Amygdala (tissue), 56 donors: ENCODE measurements at places on chromosomes 6 and 20.

DNA sequence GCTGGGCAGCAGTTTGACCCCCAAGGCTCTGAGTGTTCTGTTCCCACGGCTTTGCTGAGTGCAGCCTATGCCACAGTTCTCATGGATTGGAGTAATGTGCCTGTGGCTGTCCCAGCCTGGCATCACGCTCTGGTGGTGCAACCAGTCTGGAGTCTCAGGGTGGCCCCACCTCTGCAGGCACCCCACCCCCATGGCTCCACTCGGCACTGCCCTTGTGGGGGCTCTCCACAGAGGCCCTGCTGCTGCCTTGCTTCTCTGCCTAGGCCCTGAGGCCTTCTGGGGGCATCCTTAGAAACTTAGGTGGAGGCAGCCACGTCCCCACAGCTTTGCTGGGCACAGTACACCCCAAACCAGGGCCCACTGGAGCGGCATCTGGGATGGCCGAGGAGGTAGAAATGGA lies 25.4 kb upstream of the B4GALT5 start:
- no peak for DNase-seq

DNA sequence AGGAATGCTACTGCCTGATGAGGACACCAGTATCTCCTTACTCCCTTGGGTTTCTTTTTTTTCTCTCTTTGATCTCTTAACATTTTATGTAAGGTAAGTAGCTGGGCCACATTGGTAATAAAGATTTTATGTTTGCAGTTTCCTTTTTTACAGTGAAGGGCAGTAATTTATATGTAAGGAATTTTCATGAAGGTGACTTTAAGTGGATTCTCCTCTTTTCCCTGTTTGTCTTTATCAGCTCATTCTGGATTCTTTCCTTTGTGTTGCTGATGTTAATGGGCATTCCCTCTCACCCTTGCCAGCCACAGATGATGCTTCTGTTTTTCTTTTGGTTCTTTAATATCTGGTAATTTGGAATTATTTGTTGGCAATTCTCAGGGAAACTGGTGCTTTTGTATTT lies 34.7 kb downstream of the AFDN start:
- DNase-seq: no peak

DNA sequence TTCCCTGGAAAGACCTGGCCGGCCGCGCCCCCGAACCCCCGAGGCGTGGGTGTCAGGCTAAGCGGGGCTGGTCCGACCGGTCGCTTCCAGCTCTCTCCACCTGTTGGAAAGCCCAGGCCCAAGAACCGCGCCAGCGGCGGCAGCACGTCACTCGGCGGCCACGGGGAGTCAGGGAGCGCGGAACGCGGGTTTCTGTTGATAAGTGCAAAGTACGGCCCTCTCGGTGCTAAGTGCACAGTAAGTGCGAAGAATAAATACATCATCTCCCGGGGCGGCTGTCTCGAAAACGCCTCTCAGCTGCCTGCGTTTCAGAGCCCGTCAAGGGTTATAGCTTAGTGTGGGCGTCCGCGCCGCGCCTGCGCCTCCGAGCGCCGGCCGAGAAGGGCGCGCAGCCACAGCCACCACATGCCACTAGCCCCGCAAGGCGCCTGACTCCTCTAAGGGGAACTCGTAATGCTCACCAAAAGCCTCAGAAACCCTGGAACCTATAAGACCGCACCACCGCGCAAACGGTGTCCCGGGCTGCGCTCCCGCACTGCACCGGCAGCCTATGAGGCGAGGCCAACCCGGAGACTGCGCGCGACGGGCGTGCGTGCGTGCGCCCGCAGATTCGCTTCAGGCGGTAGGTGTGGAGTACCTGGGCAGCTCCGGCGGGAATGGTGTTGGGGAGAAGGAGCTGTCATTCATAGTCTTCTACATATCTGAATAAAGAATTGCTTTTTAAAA lies 9.2 kb upstream of the TBX18 start:
- DNase-seq: no peak

- DNase-seq: no peak
Measured at GRCh38 chr20:20731000-20731944, 18.8 kb upstream of the RALGAPA2 start.

- DNase-seq: no peak
Measured at GRCh38 chr6:124066946-124067552, 263.4 kb downstream of the NKAIN2 start.

- no peak for DNase-seq
Measured at GRCh38 chr20:47353239-47353691, 3.2 kb downstream of the ZMYND8 start.

GRCh38 chr6:154914288-154914687 lies 80.8 kb upstream of the TIAM2 start:
- DNase-seq: no peak

GRCh38 chr6:24902782-24903181 lies 33.0 kb downstream of the RIPOR2 start:
- DNase-seq: no peak

DNA sequence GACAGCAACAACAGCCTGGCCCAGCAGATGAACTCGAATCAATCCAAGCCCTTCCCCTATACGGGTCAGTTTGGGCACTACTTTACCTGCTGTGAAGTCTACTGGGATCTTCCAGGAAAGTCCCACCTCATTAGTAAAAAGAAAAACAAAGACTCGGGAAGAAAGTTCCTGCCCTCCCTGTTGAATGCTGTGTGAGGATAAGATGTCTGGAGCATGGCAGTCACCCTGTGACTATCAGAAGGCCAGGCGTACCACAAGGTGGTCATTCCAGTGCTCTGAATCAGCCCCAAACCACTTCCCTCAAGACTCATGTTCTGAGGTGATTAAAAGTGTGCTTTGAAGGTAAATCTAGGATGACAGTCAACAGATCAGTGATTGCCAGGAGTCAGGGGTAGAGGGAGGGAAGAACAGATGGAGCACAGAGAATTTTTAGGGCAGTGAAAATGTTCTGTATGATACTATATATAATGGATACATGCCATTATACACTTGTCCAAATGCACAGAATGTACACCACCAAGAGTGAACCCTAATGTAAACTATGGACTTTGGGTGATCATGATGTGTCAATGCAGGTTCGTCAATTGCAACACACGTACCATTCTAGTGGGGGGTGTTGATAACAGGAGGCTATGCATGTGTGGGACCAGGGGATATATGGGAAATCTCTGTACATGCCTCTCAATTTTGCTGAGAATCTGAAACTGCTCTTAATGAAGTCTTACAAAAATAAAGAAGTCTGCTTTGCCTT lies 14.7 kb downstream of the FKBP1A start:
- DNase-seq: no peak

GRCh38 chr20:12597551-12597950 lies 411.2 kb upstream of the SPTLC3 start:
- DNase-seq: no peak

- DNase-seq: no peak
Measured at GRCh38 chr6:116309001-116309400, 29.3 kb upstream of the TSPYL1 start.

DNA sequence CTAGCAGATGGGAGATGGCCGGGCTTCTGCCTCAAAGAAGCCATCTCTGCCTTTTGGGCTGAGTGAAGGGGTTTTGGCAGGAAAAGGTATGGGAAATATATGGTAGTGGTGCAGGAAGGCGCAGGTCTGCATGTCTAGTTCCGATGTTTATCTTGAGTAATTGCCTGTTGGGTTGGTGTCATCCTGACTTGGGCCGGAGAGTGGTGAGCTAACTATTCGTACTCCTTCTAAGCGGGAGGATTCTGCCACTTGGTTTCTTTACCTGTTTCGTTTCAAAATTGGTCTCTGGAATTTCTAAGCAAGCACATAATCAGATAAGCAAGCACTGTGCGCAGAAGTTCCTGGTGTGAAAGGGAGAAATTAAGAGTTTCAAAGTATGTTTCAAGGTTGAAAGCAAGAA lies 229.6 kb downstream of the SAMD5 start:
- DNase-seq: no peak

DNA sequence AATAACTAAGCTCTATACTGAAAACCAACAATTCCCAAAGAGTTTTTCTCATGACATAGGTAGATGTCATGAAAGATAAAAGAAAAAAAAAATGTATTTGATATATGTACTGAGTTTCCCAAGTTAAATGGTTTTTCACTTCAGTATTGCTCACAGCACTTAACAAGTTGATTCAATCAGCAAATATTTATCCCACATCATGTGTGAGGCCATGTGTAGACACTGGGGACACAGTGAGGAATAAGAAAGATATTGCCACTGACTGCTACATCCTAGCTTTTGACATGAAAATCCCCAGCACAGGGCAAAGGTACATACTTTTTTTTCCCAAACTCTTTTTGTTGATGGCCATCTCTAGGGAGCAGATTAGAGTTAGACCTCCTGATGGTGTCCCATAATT lies 25.3 kb downstream of the SPTLC3 start:
- DNase-seq: no peak

GRCh38 chr20:47677635-47678453 lies 107.4 kb downstream of the SULF2 start:
- no peak for DNase-seq

- no peak for DNase-seq
Measured at GRCh38 chr6:43871284-43871683, 101.3 kb downstream of the VEGFA start.

- no peak for DNase-seq
Measured at GRCh38 chr20:59055302-59055701, 12.7 kb upstream of the PRELID3B start.

DNA sequence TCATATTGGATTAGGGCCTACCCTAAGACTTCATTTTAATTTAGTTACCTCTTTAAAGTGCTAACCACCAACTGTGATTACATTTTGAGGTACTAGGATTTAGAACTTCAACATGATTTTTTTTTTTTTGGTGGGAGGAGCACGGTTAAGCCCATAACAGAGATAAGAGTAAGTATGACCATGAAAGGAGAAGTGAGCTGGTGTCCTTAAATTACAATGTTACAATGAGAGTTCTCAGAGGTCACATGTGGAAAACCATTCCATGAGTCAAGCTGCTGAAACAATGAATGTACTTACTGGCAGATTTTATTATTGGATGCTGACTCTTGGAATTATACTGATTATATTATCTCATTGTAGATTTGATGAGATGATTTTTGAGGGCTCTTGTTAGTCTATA lies 779.3 kb upstream of the CITED2 start:
- DNase-seq: no peak

DNA sequence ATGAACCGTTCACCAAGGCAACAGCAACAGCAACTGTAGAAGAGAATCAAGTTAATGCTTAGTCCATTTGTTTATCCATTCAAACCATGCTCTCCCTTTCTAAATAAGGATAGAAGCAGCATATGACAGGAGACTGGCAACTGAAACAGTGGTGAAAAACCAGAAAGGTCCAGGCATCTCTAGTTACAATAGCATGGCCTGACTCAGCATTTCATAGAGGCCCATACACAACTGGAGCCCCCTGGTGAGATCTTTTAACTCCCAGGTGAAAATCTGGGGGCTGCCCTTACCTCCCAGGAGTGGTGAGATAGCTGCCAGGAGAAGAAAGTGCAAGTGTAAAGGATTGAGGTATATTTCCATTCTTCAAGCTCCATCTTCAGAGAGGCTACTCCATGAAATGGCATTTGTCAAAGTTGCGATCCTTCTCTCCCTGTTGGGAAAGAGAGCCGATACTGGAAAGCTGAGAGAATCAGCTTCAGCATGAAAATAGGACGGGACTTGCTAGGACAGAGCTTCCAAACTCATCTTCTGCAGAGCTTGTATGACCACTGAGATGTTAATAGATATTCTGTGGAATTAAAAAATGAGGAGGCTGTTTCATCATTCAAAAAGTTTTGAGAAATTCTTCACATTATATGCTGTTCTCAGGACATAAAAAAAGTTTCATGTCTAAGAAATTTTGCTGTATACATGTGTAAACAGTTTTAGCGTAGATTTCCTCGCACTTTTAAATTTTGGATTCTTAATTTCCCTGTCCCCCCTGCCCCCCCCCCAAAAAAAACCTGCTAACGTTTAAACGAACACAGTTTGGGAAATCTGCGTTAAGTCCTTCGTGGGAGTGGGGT lies 10.9 kb upstream of the SLC2A12 start:
- DNase-seq: no peak

DNA sequence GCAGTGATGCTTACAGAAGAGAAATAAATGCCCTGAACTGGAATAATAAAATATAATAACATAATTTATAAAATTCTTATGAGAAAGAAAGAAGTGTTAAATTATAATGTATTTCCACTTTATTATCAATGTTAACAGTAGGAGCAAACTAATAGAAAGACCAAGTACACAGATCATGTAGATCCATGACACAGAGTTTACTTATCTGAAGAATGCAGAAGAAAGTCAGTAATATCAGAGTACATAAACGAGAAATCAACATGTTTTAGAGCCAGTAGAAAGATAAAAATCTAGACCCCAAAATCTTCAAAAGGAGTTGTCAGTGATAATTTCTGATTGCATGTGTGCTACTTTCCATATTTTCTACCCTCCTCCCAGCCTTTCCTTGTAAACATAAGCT lies 334.8 kb upstream of the MANEA start:
- DNase-seq: no peak

GRCh38 chr6:116349216-116349615 lies 21.5 kb upstream of the DSE start:
- no peak for DNase-seq

DNA sequence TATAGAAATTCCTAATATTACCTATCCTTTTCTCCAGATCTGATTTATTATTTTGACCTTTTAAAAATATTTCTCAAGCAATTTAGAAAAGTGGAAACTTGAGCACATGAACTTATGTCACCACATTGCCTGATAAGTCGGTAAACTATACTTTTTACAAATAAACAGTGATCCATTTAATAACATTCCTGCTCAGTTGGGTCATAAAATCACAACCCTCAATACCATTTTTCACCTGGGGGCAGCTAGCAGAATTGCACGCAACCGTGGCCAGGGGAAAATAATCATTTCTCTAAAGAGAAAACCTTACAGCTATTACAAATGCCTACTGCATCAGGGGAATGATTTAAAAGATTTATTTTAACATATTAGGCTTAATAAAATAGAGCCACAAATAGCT lies 614.5 kb downstream of the PHF3 start:
- DNase-seq: no peak

DNA sequence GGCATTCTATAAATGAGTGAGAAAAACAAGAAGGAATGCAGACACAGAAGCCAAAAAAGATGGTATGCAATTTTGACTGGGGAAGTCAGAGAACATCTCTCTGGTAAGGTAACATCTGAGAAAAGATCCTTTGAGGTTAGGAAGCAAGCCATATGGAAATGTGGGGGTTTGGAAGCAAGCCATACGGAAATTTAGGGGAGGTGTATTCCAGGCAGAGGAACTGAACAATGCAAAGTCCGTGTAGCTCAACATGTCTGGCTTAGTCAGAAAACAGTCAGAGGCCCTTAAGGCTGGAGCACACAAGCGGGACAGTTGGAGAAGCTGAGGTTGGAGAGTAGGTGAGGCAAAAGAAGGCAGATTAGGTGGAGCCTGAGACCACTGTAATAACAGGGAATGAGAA lies 35.3 kb downstream of the RALGAPA2 start:
- DNase-seq: no peak

DNA sequence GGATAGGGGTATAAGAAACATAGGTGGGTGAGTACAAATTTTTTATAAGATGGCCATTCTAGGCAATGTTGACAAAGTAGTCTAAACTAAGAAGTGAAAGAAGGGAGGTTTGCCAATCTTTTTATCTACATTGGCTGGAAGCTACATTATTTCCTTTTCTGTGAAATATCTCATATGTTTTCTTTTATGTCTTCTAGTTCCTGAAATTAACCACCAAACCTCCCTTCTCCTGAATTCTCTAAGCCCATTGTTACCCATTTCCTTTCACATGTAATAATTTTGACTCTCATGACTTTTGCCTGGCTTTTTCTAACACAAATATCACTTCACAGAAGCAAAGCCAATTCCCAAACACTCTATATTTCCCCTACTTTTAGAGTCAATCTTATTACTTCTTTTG lies 496.2 kb upstream of the JAG1 start:
- DNase-seq: no peak

GRCh38 chr6:52537001-52537753 lies 39.7 kb downstream of the TRAM2 start:
- no peak for DNase-seq

- DNase-seq: no peak
Measured at GRCh38 chr6:37699887-37700619, 2.4 kb upstream of the MDGA1 start.
